ENCODE measurements at places on chromosomes 2 and 18.

GRCh38 chr2:41711736-41712135, 336.1 kb upstream of the PKDCC start:
- DNase-seq: no peak

- no peak for DNase-seq
These were observed 117.5 kb downstream of the ACTR3 start for GRCh38 chr2:114007436-114007835.

DNA sequence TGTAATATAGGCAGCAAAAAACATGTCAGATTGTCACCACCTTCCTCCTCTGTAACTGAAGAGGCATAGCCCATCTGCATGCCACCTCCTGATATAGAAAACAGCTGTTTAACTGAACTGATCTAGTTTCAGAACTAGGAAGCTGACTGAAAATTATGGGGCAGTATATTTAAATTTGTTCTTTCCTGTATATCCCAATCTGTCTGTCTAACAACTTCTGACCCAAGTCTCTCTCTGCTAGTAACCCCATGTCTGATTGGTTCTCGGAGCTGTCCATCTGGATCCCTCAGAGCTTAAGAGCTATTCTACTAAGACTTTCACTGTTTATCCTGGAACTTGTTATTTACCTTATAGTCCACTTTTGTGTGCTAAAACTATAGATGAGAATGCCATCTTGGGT, 68.2 kb upstream of the SLC35G4 start:
- DNase-seq: no peak

DNA sequence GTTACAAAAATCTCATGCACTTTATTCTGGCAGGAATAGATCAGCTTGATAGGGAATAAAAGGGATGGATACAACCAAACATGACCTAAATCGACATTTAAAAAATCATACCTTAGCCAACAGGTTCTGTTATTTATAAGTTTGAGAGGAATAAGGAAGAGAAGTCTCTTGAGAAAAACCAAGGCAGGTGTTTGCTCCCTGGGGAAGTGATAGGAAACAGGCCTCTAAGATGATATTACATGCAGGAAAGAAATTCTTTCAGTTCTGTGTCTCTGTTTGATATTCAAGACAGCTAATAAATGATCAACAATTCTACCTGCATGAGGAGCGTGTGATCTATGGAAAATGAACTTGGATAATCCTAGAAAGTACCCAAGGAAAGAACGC, 184.8 kb upstream of the ZEB2 start:
- DNase-seq: no peak

DNA sequence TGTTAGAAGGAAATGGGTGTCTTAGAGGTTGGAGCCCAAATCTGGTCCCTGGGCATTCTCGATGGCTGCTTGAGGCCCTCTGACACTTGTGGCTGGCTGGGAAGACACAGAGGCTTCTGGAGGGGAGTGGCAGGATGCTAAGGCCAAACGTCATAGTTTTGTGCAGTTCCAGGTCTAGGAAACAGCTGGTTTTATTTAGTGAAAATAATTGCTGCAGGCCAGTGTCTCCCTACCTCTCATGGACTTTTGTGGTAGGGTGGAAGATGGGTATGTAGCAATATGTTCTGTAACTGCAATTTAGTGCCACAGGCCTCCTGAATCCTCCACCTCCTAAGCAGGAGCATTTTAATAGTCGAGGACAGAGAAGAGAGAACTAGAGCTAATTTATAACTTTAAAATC, 32.2 kb upstream of the SPRED2 start:
- DNase-seq: no peak

DNA sequence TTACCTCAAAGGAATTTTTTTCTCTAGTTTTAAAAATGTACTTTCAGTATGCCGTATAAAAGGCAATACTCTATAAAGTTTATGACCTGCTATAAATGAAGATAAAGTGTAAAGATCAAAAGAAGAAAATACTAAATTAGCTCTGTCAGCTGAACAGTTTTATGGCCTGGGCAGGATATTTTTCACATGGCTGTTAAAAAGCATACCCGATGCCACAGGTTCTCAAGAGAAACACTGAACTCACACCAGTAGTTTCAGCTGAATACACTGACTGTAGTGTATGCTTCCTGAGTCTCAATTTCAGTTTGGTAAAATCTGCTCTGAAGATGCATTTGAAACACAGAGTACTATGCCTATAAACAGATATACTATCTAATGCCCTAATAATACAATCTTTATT, 126.0 kb downstream of the PIGN start:
- no peak for DNase-seq

GRCh38 chr2:124797049-124797448, 772.0 kb downstream of the CNTNAP5 start:
- no peak for DNase-seq

DNA sequence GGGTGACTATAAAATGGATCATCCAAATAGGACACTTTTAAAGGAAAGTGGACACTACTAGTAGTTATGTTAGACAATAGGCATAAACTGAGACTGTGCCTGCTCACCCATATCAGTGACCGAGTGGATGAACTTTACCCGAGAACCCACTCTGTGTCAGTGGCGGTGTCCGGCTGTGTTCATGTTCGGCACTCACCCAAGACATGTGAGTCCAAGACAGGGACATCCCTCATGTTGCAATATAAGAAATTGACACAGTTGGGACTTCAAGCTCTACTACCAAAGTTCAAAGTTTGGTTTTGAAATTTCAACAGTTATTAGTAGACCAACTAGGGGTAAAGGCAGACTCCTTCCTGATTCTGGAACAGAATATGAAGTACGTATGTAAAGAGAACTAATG, 326.3 kb upstream of the TNP1 start:
- no peak for DNase-seq

- no peak for DNase-seq
These were observed 57.2 kb downstream of the TSHZ1 start for GRCh38 chr18:75267643-75268363.

- DNase-seq: no peak
These were observed 45.6 kb downstream of the C1QL2 start for GRCh38 chr2:119112770-119113488.
